Stimulated activated CD8-positive, alpha-beta memory T cell treated with anti-CD3 and anti-CD28 coated beads, Interleukin-7, amount 100 ng/mL, for 4 hours (primary cell): ENCODE measurements at places on chromosomes 1 and 21.

- DNase-seq: no peak
Measured at GRCh38 chr1:36562181-36562685, 79.5 kb upstream of the CSF3R start.

- DNase-seq: no peak
Measured at GRCh38 chr1:218259800-218260199, 25.3 kb upstream of the RRP15 start.

DNA sequence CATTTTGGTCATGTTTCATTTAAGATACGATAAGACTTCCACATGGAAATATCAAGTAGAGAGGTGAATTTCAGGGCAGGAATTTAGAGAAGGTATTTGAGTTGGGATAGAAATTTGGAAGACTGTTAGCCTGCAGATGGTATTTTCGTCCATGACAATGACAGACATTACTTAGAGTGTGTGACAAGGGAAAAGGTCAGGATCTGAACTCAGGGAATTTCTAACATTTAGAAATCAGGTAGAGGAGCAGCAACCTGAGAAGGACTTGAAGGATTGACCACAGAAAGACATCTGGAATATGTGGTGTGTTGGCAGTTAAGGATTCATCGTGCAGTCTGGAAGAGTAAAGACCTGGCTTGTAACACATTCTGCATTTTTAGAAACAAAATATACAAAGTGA lies 57.9 kb downstream of the RABGAP1L start:
- no peak for DNase-seq

DNA sequence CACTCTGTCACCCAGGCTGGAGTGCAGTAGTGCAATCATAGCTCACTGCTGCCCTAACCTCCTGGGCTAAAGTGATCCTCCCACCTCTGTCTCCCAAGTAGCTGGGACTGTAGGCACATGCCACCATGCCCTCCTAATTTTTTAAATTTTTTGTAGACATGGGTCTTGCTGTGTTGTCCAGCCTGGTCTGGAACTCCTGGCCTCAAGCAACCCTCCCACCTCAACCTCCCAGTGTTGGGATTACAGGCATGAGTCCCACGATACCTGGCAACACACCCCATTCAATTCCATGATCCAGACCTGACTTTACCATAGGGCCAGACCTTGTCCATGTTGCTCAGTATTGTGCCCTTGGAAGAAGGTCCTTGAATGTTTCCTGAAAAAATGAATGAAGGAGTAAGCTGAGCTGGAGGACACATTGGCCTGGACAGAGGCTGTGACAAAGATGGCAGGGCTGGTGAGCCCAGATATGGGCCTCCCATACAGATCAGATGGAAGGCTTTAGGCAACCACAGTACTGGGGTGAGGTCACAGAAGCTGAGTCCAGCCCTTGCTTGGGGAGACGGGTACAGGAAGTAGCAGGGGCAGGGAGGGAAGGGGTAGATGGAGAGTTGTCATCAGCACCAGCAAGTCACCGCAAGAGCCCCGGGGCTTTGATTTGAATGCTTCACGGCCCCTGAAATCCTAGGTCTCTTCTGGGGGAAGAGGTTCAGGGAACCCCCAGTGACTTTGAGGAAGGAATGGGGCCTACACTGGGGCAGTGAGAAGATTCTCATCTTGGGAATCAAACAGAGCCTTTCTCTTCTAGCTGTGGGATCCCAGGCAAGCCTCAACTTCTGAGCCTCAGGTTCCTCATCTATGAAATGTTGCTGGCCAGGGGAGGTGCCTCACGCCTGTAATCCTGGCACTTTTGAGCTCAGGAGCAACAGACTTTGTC lies 40.1 kb upstream of the DMBX1 start:
- no peak for DNase-seq

DNA sequence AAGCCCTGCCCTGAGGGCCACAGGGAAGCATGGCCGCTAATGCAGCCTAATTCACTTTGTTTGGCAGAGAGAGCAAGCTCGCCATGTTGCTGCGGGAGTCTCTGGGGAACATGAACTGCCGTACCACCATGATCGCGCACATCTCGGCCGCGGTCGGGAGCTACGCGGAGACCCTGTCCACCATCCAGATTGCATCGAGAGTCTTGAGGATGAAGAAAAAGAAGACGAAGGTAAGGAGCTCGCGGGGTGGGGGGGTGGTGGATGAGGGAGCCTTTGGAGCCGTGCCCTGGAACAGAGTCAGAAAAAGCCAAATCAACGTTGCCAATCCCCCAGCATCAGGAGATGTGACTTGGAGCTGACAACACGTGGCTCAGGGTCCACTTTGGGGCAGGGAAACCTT lies 529.4 kb downstream of the KIF26B start:
- no peak for DNase-seq

GRCh38 chr1:119779869-119780356 lies 11.2 kb upstream of the HMGCS2 start:
- DNase-seq: no peak

DNA sequence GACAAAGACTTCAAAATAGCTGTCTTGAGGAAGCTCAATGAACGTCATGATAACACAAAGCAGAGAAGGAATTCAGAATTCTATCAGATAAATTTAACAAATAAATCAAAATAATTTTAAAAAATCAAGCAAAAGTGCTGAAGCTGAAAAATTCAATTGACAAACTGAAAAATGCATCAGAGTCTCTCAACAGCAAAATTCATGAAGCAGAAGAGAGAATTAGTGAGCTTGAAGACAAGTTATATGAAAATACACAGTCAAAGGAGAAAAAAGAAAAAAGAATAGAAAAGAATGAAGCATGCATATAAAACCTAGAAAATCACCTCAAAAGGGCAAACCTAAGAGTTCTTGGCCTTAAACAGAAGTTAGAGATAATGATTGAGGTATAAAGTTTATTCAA lies 21.0 kb upstream of the UHMK1 start:
- DNase-seq: no peak

DNA sequence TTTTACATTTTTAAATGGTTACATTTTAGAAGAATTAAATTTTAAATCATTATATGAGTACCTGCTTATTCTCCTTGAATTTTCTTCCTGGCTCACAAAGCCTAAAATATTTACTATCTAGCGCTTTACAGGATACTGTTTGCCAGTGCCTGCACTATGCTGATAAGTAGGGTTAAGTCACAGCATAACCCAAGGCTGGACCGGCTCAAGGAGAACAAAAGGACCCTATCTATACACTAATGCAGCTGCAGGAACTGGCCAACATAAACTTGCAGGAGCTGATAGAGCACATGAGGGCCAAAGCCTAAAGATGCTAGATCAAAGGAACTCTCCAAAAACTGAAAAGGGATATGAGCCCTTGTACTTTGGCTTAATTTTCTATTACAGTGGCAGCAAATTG lies 1086.9 kb upstream of the TMPRSS15 start:
- no peak for DNase-seq

DNA sequence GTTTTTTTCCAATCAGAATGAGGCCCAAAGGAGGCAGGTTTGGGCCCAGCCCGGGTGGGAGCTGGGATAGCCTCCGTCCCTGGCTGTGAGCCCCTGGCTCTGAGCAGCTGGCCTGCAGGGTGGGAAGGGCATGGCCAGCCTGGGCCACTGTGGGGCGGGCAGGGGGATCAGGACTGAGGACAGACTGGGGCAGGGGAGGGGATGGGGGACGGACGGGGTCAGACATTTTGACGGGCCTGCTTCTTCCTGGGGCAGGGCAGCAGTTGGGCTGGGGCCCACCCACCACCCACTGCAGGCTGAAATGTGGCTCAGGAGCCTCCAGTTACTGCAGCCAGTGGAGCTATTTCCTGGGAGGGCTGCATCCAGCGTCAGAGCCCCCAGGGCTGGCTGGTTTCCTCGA lies 2.5 kb upstream of the SLC6A9 start:
- no peak for DNase-seq

DNA sequence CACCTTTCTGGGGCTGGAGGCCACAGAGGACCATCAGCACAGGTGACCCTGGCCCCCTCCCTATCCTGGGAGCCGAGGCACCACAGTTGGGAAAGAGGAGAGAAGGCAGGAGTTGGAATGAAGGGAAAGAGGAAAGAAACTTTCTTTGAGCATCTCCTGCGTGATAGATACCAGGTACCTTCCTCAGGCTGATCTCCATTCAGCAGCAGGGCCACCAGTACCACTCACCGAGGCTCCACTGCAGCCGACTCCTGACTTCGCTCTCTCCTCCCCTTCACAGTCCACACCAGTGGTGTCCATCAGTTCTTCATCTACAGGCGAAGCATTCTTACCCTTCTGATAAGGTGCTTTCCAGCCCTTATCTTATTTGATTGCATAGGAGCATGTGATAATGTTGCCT lies 55.3 kb downstream of the LGR6 start:
- no peak for DNase-seq

DNA sequence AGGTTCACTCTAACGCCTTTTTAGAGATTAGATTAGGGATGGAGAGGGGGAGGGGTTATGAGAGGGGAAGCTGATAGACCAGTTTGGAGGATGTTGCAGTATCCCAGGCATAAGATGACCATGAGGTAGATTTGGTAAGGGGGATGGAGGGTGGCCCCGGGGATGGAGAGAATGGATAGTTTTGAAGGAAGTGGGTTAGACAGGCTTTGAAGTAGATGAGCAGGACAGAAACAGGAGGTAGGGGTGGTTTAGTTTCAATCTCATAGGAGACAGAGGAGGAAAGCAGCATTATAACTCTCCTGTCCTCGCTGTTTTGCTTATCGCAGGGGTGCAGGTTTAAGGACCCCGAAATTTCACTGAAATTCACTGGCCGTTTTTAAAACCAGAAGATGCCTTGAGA lies 11.8 kb downstream of the UBIAD1 start:
- no peak for DNase-seq

DNA sequence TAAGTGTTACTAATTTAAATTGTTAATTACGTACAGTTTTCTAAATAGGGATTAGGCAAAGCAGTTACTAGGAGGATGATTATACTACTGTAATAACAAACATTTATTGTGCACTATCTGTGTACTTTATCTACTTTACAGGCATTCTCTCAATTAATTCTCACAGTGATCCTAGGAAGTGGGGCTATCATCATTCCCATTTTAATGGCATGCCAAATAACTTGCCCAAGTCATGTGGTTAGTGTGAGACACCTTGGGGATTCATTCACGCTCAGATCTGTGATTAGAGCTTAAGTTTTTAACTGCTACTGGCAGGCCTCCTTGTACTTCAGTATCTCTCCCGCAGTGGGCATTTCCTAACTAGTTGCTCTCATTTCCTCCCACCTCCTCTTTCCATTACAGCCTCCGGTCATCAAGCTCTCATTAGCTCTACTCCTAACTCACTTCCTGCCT lies 11.5 kb downstream of the PHLDA3 start:
- DNase-seq: no peak

DNA sequence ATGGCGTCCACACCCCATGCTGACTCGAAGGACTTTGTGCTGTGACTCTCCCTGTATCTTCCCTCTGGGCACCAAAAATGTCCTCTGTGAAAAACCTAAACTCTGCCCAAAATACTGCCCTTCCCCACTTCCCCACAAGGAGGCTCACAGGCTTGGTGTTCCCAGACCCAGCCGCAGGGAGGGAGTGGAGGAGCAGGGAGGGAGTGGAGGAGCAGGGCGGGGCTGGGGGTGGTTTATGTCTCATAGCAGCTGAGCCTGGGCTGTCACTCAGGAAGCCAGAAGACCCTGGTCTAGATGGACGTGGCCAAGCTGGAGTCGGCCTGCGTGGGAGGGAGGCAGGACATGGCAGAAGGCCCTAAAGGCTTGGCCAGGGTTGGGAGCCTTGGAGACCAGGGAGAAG lies 461.7 kb downstream of the PTPRU start:
- DNase-seq: no peak

DNA sequence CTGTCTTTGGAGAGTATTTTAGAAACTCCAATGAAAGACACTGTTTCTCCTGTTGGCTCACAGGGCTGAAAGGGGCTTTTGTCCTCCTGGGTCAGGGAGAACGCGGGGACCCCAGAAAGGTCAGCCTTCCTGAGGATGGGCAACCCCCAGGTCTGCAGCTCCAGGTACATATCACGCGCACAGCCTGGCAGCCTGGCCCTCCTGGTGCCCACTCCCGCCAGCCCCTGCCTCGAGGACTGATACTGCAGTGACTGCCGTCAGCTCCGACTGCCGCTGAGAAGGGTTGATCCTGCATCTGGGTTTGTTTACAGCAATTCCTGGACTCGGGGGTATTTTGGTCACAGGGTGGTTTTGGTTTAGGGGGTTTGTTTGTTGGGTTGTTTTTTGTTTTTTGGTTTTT lies 58.5 kb downstream of the LACTBL1 start:
- no peak for DNase-seq

- no peak for DNase-seq
Measured at GRCh38 chr1:203465948-203466347, 9.7 kb upstream of the PRELP start.

DNA sequence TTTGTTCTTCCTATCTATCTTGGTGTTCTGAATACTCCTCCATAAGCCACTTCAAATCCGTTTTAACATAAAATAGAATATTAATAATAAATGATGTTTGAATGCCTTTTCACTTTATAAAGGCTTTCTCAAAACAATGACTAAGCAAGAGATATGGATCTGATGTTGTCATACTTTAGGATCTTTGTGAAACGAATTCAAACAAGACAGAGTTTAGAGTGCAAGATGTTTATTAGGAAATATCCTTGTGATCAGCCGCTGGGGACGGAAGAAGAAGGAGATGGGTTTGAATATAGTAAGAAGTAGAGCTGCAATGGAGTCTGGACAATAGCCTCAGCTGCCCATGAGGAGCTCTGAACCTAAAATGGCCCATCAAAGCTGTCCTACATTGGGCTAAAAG lies 351.8 kb downstream of the NEGR1 start:
- DNase-seq: no peak

DNA sequence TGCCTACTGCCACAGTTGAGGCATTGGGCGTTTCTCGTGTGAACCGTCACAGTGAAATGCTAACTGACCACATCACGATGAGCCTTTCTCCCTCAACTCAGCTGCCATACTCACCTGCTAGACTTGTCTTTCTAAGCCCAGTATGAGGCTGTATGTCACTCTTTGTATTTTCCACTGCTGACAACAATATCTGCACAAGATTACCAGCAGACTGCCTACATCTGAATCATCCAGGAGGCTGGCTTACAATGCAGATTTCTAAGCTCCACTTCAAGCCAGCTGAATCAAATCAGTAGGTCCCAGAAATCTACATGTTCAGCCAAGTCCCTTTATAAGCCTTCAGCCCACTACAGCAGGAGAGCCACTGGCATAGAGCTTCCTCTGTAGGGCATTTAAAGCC lies 355.0 kb upstream of the DUSP10 start:
- DNase-seq: no peak

DNA sequence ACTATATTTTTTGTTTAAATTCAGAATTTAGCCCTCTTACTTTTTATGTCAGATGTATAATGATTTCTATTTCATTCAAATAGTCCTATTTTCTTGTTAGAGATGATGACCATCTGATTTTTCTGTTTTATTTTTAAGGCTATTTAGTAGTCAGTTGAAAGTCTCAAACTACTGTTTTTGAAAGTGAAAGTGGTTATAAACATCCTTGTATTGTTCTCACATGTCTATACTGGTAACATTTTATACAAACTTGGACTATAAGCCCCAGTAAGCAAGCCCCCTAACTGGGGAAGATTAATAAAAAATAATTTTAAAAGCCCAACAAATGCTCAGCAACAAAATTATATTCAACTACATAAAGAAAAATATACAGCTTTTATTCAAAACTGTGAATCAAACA lies 271.3 kb upstream of the RGS18 start:
- DNase-seq: no peak

- DNase-seq: peak; percentile 8
Measured at GRCh38 chr1:152347116-152347728, 12.6 kb downstream of the FLG2 start.

GRCh38 chr1:11057477-11057876 lies 2.3 kb downstream of the SRM start:
- no peak for DNase-seq
